Psoas muscle (tissue), 8 donors: ENCODE measurements at places on chromosomes 3 and 15. TPM values are rescaled to one million over a fixed set of nuclear protein-coding genes. Genes with fewer than 3 reads are reported as not detected.
A peak's percentile ranks its signal among the peaks of the same experiment; 100 is the strongest.

The CCDC39 gene
- 0.03 TPM for polyA plus RNA-seq

The TMEM212 gene
- polyA plus RNA-seq: not detected

The MOBP gene
- not detected for polyA plus RNA-seq

The MYEF2 gene
- 0.27 TPM for polyA plus RNA-seq

GRCh38 chr3:34363881-34364280 lies 565.5 kb downstream of the PDCD6IP start:
- no peaks in the 10 kb centered on the region for H3K36me3 ChIP-seq
- DNase-seq: no peak
- no peak overlapping the region for H3K4me3 ChIP-seq
- no peaks in the 10 kb centered on the region for H3K4me1 ChIP-seq

- H3K27ac ChIP-seq: no peak overlapping the region
- H3K4me3 ChIP-seq: no peak overlapping the region
- peaks cover 20% of the 10 kb centered on the region for H3K4me1 ChIP-seq
- DNase-seq: no peak
These were observed 17.4 kb downstream of the PTPN23 start for GRCh38 chr3:47398228-47398627.

DNA sequence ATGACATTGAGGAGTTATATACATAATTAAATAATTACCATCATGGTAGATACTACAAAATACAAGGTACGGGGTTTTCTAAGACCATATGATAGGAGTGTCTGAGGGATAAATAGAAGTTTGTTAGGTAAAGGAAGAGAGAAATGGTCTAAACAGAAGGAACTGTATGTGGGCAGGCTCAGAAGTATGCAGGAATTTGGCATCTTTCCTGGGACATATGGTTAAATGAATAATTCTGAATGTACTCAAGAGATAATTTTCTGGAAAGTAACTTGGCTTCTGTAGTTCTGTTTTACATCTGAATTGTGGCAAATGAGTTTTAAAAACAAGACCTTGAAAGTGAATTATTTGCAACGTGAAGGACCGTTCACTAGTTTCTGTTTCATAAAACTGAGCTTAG lies 17.5 kb downstream of the LMCD1 start:
- peaks cover 70% of the 10 kb centered on the region for H3K4me1 ChIP-seq
- peaks cover 49% of the 10 kb centered on the region for H3K36me3 ChIP-seq
- H3K27ac ChIP-seq: peak overlapping the region; percentile 85
- no peaks in the 10 kb centered on the region for H3K27me3 ChIP-seq

DNA sequence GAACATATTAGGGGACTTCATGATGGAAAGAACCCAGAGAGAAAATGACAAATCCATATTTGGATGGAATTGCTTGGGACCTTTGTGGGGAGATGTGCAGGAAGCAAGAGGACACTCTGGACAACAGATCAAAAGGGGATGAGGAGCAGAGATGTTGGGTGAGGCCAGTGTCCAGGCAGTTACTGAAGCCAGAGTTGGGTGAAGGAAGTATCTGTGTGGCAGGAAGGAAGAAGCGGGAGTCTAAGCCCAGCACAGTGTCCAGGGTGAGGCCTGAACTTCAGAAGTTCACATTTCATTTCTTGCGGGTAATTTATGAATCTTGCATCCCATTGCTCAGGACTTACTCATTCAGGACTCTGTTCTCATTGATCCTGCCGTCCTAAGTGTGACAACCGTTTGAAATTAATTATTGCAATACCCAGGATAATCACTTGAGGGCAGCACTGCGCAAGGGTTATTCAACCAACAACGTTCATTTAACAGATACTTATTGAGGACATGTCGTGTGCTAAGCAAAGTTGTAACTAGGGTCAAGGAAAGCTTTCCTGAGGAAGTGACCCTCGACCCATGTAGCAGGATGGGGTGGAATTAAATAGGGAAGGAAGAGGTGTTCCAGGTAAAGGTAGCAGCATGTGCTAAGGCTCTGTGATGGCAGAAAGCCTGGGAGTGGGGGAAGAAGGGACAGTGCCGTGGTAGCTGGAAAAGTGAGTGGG lies 61.3 kb upstream of the CMTM8 start:
- no peak overlapping the region for H3K4me3 ChIP-seq
- H3K27ac ChIP-seq: no peak overlapping the region
- no peaks in the 10 kb centered on the region for H3K27me3 ChIP-seq
- DNase-seq: no peak
- H3K36me3 ChIP-seq: peaks cover 3% of the 10 kb centered on the region

DNA sequence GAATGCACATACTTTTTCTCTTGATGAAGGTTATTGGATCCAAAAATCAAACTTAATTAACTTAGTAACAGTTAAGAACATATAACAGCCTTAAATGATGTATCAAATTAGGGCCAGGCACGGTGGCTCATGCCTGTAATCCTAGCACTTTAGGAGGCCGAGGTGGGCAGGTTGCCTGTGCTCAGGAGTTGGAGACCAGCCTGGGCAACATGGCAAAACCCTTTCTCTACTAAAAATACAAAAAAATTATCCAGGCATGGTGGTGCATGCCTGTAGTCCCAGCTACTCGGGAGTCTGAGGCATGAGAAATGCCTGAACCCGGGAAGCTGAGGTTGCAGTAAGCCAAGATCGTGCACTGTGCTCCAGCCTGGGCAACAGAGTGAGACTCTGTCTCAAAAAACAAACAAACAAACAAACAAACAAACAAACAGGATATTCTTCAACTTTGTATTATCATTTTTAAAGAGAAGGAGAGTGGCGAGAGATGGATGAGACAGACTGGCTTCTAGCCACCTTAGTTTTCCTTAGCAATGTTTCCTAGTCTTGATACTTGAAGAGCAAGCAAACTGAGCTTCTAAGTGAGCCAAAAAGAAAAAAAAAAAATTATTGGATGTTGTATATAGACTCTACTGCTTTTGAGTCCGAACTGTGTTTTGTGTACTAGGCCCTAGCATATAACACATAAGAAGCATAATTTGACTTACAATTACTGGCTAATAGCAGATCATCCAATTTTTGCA lies 13.8 kb downstream of the SPRED1 start:
- no peak for DNase-seq
- no peak overlapping the region for H3K27ac ChIP-seq
- no peaks in the 10 kb centered on the region for H3K27me3 ChIP-seq

- H3K36me3 ChIP-seq: no peaks in the 10 kb centered on the region
- no peaks in the 10 kb centered on the region for H3K4me1 ChIP-seq
- no peak overlapping the region for H3K4me3 ChIP-seq
- no peak overlapping the region for H3K27ac ChIP-seq
These were observed 876.1 kb upstream of the CADM2 start for GRCh38 chr3:84082726-84083125.

DNA sequence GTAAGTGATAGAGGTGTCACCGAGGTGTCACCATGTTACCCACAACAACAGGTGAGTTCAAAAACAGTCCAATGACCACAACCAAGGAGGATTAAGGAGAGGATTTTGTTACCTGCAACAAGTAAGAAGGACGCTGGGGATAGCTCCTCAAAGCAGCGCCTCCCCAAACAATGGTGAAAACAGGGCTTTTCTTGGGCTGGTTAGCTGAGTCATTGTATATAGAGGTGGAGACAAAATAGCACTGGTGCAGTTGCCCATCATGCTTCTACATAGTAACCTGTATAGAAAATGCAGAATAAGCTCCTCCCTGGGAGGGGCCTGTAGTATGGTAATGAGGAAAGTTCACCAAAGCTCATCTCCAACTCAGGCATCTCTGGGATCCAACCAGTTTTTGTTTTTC lies 116.9 kb upstream of the EIF1B start:
- no peak for DNase-seq
- peaks cover 10% of the 10 kb centered on the region for H3K4me1 ChIP-seq
- no peak overlapping the region for H3K27ac ChIP-seq
- no peaks in the 10 kb centered on the region for H3K27me3 ChIP-seq

DNA sequence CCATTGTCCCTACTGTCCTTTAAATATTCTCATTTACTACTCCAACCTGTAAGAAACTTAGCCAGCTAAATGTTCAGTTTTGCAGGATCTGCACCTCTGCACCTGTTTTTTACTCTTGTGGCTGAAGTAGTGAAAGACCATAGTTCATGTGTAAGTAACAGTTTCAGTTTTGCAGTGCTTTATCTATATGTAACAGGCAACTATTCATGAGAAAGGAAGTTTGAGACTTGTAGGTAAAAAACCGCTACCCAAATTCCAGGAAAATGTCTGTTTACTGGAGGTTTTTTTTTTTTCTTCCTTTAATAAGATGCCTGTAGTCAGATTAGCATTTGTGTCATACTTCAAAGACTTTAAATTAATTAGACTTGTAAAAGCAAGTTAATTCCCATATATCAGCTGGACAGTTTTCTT lies 25.4 kb upstream of the MBNL1 start:
- H3K27ac ChIP-seq: peak overlapping the region; percentile 69
- peaks cover 21% of the 10 kb centered on the region for H3K4me1 ChIP-seq
- no peak for DNase-seq
- peak overlapping the region; percentile 3 for H3K4me3 ChIP-seq

DNA sequence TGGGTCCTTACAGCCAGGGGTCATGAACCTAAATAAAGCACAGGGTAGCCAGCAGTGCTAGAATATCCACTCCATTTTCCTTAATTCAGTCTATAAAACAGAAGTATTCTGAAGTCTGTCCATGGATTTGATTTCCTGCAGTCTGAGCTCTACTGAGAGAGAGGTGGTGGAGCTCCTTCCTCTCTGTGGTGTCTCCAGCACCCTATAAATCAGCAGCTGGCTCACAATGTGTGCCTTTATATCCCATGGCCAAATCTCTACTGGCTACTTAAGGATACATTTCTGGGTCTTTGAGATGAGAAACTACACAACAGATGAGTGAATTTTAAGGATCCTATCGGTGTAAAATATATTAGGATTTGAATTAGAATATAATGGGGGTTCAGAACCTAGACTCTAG lies 339.9 kb upstream of the RBMS3 start:
- DNase-seq: no peak
- H3K27me3 ChIP-seq: no peaks in the 10 kb centered on the region
- peaks cover 17% of the 10 kb centered on the region for H3K4me1 ChIP-seq
- no peak overlapping the region for H3K27ac ChIP-seq
- H3K36me3 ChIP-seq: no peaks in the 10 kb centered on the region
- H3K4me3 ChIP-seq: no peak overlapping the region

DNA sequence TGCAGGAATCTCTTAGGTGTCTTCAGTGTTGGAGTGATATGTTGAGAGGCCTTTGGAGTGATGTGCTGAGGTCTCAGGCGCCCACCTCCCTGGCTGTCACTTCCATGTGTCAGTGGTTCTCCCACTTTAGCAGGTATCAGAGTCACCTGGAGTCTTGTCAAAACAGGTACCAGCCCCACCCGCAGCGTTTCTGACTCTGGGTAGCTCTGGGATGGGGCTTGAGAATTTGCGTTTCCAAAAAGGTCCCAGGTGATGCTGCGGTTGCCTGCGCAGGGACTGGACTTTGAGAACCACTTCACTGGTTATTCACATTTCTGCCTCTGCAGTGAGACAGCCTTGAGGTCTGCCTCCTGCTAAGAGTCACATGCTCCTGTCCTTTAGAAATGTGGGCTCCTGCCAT lies 15.5 kb downstream of the UMPS start:
- H3K36me3 ChIP-seq: peaks cover 70% of the 10 kb centered on the region
- no peak overlapping the region for H3K4me3 ChIP-seq
- no peaks in the 10 kb centered on the region for H3K4me1 ChIP-seq

GRCh38 chr3:70383360-70383831 lies 71.0 kb upstream of the MDFIC2 start:
- no peak overlapping the region for H3K27ac ChIP-seq
- no peaks in the 10 kb centered on the region for H3K36me3 ChIP-seq
- DNase-seq: no peak
- H3K4me1 ChIP-seq: no peaks in the 10 kb centered on the region
- no peaks in the 10 kb centered on the region for H3K27me3 ChIP-seq

DNA sequence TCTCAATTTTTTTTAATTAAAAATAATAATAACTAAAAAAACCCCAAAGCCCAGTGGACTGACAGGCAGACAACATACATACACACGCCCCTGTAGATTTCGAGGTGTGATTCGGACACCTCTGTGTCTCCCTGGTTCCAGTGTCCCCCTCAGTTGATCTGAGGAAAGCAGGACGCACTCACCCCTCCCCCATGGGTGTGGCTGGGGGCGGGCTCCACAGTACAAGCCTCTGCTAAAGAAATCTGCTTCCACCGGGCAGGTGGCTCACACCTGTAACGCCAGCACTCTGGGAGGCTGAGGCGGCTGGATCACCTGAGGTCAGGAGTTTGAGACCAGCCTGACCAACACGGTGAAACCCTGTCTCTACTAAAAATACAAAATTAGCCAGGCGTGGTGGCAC lies 33.8 kb upstream of the BLM start:
- H3K4me3 ChIP-seq: no peak overlapping the region
- no peak for DNase-seq
- H3K36me3 ChIP-seq: no peaks in the 10 kb centered on the region
- no peaks in the 10 kb centered on the region for H3K27me3 ChIP-seq
- no peak overlapping the region for H3K27ac ChIP-seq

DNA sequence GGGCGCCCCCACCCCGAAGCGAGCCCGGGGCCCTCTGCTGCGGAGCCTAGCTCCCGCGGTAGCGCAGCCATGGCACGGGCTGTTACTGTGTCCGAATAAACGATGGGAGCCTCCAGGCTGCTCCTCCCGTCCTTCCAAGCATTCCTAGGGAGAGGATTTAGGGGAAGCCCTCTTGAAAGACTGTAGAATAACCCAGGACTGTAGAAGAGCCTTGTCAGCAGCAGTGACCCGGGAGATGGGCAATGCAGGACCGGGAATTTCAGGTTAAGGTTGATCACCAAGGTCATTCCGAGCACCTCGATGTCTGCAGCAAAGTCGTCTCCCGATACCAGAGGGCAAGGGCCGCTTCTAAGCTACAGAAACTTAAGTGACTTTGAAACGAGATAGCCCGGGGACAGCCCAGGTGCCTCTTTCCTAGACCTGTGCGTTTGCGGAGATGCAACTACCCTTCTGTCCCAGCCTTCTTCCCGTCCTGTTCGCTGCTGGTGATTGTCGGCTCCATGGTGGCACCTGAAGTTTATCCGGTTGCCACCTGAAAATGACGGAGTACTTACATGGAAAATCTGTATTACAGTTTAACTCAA lies 753 bp upstream of the MYO5A start:
- peak overlapping the region; percentile 94 for H3K4me3 ChIP-seq
- H3K27me3 ChIP-seq: no peaks in the 10 kb centered on the region
- peak overlapping the region; percentile 91 for H3K27ac ChIP-seq

DNA sequence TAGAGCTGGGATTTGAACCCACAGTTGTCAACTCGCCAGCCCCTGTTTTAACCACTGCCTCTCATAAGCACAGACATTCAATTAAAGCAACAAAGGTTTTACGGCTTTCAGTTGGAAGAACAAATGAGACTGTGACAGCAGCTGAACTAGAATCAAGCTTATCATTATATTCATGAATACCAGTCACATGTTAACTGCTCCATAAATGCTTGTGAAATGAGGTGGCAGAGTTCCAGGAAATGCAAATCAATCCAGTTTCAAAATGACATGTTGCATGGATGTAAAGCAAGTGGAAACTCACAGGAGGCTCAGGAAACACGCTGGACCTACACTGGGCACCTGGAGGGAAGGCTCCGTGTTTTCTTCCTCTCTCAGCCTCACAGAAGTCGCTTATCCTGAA lies 3.9 kb downstream of the GP5 start:
- H3K4me1 ChIP-seq: peaks cover 15% of the 10 kb centered on the region
- H3K36me3 ChIP-seq: no peaks in the 10 kb centered on the region
- no peak overlapping the region for H3K4me3 ChIP-seq
